ENCODE measurements at places on chromosomes 12 and 14.

- DNase-seq = no peak
Measured at GRCh38 chr14:89085737-89086382, 261.4 kb downstream of the TTC8 start.

- DNase-seq = no peak
Measured at GRCh38 chr14:94345344-94346064, 22.4 kb upstream of the SERPINA6 start.

- DNase-seq = no peak
Measured at GRCh38 chr14:73740618-73741326, 26.6 kb upstream of the PNMA1 start.

GRCh38 chr12:89386138-89386537 lies 33.8 kb upstream of the DUSP6 start:
- no peak for DNase-seq

GRCh38 chr12:27969624-27970400 lies 2.7 kb downstream of the PTHLH start:
- peak; percentile 50 for DNase-seq

- no peak for DNase-seq
Measured at GRCh38 chr12:71194657-71195056, 36.9 kb upstream of the TSPAN8 start.

- DNase-seq = no peak
Measured at GRCh38 chr12:70609203-70609602, 28.0 kb downstream of the PTPRB start.

Measured in GM12892 (cell line).